Ascending aorta (tissue), 2 donors: ENCODE measurements at places on chromosomes 7 and 10. TPM values are rescaled to one million over a fixed set of nuclear protein-coding genes. Genes with fewer than 3 reads are reported as not detected.

DNA sequence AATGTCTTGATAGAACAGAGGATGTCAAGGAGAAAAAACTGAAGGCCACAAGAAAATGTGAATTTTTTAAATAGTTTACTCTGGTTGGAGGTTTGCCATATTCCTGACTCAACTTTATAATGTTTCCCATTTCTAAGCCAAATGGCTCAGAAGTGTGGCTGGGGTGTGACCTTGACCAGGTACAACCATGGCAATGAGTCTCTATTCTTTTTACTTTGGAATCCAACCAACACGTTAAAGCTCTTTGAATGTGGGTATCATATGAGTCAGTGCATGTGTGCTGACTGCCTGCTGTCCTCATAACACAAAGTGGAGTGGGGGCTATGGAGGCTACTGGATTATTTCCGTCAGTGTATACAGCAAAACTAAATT lies 33.5 kb upstream of the DLD start:
- no peak for DNase-seq

- DNase-seq, result no peak
Observed at GRCh38 chr10:1923586-1923985, 186.3 kb upstream of the ADARB2 start.

Gene WNT8B
- total RNA-seq, result not detected

GRCh38 chr10:106044503-106044902 lies 1120.0 kb downstream of the SORCS1 start:
- DNase-seq, result no peak

- peak; percentile 81 for DNase-seq
Observed at GRCh38 chr7:13989126-13989948, at the start of gene ETV1. Gene ETV1, minus strand, starts transcription at chr7:13989666. Its CDS starts 614 bp downstream, at chr7:13989052.

Gene ZNF862
- total RNA-seq, result 1.7 TPM

Gene PITRM1
- 110 TPM for total RNA-seq
